ENCODE measurements at places on chromosomes 2 and 18.
A peak's percentile ranks its signal among the peaks of the same experiment; 100 is the strongest.

DNA sequence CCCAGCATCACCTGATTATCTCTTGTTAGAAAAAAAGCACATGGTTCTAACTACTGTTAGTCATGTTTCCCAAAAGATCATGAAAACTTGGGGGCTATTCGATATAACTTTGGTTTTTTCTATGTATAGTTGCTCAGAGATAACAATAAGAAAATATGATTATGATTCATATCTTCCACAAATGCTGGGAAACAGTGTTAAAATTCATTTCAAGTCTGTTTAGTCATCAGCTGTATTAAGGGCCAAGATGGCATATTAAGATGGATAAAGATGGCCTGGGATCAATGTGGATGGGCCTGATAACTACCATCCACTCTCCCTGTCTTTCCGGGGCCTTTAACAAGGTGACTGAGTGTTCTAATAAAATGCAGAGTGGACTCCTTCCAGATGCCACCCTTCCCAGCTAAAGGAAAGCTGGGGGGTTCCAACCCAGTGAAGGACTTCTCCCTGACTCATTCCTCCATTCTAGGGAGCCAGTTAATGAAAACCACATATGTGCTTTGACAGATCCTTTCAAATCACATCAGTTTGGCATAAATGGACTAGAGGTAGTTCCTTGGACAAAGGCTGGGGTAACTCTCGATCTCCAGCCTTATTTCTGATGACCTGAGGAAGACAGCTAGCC lies 221.6 kb downstream of the VAPA start:
- no peak for DNase-seq

GRCh38 chr2:77566582-77566981 lies 44.4 kb upstream of the LRRTM4 start:
- peak; percentile 18 for DNase-seq

- no peak for DNase-seq
Observed at GRCh38 chr2:200161458-200161857, 145.0 kb upstream of the SPATS2L start.

DNA sequence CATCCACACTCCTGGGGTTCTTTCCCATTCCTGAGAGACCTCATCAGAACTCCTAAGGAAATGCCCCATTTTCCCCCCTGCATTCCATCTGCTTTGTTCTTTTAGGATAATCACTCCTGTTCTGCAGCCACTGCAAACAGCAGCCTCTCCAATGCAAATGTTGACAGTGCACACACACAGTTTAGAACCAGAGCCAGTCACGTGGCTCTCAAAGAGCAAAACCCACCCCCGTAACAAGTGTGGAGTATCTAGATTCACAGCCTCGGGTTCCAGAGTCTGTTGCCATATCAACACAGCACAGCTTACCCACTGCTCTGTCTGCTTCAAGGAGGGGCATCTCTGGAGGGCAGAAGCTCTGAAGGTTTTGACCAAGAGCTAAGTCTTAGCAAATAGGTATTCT lies 180.0 kb downstream of the NAPG start:
- no peak for DNase-seq

DNA sequence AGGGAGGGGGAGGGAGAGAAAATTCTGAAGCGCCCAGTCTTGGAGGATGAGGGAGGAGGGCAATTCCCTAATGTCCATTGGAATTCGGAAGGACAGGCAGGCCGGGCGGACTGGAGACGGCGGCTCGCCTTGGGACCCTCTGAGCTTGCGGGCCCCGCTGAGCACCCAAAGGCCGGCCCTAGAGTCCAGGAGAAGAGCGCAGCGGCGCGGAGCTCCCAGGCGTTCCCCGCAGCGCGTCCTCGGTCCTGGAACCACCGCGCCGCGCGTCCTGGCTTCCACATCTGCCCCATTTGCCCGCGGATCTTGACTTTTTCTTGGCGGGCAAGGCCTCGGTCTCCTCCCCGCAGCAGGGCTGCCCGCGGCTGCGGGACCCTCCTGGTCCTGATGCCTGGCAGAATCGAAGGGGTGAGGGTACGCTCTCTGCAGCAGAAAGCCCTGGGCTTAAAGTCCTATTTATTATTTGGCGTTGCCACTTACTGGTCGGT lies 675 bp upstream of the MLPH start:
- no peak for DNase-seq

DNA sequence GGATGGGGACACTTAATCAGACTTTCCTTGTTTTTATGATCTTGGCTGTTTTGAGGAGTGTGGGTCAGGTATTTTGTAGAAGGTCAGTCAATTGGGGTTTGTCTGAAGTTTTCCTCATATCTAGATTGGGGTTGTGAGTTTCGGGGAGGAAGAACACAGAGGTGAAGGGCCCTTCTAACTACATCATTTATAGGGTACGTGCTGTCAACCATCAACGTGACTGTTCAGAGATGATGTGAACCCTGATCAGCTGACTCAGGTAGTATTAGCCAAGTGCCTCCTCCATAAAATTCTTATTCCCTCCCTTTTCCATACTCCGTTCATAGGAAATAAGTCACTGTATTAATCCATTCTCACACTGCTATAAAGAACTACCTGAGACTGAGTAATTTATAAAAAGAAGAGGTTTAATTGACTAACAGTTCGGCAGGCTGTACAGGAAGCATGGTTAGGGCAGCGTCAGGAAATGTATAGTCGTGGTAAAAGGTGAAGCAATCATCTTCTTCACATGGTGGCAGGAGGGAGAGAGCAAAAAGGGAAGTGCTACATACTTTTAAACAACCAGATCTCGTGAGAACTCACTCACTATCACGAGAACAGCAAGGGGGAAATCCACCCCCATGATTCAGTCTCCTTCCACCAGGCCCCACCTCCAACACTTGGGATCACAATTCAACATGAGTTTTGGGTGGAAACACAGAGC lies 547.1 kb upstream of the LINC00305 start:
- no peak for DNase-seq

DNA sequence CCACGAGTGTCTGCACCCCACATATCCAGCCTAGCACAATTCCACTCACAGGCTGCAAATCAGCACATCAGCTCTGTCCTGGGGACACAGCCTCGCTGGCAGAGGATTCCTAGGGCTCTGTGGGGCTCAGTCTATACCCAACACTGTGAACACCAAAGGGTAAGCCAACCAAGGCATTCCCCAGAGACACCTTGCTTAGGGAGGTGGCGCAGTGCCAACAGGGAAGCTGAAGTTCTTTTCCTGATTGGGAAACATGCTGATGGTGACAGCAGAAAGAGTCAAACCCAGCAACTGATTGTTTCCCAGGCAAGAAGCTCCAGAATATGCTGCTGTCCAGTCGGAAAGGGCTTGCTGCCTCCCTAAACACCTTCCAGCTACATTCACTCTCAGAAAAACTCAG lies 55.8 kb downstream of the TTC32 start:
- DNase-seq = no peak

DNA sequence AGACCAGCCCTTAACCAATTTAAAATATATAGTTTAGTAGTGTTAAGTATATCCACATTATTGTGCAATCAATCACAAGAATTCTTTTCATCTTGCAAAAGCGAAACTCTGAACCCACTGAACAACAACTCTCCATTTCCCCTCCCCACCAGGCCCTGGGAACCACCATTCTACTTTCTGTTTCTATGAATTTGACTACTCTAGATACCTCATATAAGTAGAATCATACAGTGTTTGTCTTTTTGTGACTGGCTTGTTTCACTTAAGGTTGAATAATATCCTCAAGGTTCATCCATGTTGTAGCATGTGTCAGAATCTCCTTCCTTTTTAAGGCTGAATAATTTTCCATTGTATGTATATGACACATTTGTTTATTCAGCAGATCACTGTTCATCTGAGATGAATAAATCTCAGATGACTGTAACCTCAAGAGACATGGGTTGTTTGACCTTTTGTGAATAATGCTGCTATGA lies 8.1 kb upstream of the SOS1 start:
- DNase-seq = no peak

DNA sequence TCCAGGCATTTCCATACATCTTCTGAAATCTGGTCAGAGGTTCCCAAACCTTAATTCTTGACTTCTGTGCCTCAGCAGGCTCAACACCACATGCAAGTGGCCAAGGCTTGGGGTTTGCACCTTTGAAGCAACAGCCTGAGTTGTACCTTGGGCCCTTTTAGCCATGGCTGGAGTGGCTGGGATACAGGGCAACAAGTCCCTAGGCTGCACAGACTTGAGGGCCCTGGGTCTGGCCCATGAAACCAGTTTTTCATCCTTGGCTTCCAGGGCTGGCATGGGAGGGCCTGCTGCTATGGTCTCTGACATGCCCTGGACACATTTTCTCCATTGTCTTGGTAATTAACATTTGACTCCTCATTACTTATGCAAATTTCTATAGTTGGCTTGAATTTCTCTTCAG lies 988.8 kb upstream of the CNTNAP5 start:
- no peak for DNase-seq

GRCh38 chr18:7633171-7633570 lies 66.1 kb downstream of the PTPRM start:
- DNase-seq = no peak

GRCh38 chr2:19799881-19800780 lies 101.7 kb downstream of the TTC32 start:
- no peak for DNase-seq

DNA sequence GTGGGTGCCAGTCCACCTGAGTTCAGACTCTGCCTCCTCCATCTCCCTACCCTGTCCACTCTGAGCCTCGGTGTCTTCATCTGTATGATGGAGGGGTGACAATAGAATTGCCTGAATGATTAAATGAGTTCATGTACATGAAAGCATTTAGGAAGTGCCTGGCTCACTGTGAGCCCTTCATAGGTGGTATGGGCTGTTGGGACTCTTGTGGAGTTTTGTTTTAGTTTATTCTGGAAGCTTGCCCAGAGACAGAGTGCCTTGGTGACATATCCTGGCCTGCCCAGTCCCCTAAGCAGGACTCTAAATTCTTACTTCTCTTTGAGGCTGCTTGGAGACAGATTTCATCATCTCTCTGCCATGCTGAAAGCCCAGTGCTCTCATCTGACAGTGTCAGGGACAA lies 24.5 kb upstream of the GIGYF2 start:
- no peak for DNase-seq

DNA sequence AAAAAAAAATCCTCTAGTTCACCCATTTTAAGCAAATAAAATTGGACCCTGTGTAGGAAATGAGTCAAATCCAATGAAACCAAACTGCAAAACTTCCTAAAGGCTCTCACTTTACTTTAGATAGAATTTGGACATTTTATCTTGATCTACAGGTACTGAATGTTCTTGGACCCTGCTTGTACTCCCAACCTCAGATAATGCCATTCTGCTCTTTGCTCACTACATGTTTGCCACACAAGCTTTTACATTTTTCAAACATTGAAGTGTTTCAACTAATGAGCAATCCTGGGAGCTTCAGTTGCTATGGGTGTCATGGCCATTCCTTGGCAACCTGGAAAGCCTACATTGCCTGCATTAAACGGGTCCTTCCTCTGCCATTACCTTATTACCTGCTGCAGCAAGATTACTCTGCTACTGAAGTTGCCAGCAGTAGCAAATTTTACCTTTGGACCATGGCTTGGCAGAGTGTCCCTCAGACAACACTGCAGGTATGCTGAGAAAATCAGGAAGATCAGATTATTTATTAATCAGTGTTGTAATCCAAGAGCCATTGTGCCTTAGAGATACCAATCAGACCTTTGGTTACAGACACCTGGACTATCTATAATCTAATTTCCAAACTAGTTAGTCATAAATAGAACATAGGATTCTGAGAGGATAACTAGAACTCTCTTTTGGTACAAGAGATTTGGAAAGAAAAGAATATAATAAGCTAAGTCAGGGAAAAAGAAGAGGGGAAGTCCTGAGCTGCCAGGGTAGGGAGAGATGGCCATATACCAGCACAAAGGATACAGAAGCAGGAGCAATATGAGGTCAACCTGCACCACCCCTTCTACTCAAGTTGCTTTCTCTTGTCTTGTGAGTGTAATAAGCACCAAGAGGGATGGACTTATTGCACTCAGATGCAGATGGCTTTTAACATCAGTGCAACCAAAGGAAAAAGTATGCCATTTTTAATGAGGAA lies 293.3 kb upstream of the TFPI start:
- no peak for DNase-seq

DNA sequence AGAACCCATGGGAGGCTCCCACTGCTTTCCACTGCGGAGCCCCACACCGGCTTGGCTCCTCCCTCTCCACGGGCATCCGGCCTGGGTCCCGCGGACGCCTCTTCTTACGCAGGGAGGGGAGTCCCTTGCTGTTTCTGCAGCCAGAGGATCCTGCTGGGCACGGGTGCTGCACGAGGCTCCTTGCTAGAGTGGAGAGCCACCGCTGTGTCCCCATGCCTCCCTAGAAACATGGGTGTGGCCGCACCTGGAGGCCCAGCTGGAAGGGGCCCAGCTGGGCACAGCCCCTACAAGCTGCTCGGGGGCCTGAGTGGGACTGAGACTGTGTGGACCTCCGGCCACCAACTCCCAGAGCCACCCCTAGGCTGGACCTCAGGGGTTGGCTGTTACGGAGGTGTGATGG lies 67.7 kb upstream of the GPC1 start:
- no peak for DNase-seq

- DNase-seq = no peak
Observed at GRCh38 chr2:15745907-15746702, 154.4 kb downstream of the DDX1 start.

DNA sequence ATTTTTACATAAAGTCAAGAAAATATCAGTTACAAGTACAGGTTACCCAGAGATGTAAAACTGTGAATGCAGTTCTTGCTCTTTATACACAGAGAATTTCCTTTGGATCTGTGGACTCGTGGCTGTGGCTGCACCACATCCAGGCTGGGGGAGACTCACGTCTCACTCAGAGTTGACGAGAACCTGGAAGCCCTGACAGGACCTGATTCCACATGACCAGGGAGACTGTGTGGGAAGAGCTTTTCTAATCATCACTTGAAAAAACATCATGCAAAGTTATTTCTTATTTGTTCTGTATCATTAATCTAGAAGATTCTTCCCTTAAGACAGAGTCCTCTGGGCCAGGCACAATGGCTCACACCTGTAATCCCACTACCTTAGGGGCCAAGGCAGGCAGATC lies 1159.0 kb downstream of the RPIA start:
- peak; percentile 1 for DNase-seq

DNA sequence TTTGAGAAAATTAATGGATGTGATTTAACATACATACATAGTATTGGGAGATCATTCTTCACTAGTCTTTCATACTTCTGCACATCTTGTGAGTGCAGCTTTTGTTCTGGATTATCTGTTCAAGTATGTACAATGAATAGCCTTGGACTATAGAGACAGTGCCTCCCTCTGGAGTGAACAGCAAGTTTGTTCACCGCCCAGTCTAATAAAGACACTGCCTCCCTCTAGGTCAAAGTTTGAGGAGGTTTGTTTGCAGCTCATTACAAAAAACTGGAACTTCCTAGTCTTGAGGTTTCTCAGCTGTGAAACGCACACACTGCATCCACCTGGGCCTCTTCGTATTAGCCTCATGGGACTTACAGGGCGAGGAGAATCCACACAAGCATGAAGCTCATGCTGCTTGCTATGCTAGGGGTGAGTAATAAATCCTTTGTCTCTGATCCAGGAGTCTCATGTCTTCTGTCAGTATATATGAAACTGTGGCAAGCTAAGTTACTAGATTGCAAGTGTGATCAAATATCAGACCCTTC lies 26.0 kb upstream of the LAPTM4A start:
- DNase-seq = no peak

- peak; percentile 85 for DNase-seq
Observed at GRCh38 chr2:121038891-121039616, 245.9 kb downstream of the TFCP2L1 start.

- peak; percentile 85 for DNase-seq
Observed at GRCh38 chr2:219453671-219454590, 19.3 kb downstream of the SPEG start.

Data from urothelium cell line (cell line).